ENCODE measurements at places on chromosomes 6 and 20.

DNA sequence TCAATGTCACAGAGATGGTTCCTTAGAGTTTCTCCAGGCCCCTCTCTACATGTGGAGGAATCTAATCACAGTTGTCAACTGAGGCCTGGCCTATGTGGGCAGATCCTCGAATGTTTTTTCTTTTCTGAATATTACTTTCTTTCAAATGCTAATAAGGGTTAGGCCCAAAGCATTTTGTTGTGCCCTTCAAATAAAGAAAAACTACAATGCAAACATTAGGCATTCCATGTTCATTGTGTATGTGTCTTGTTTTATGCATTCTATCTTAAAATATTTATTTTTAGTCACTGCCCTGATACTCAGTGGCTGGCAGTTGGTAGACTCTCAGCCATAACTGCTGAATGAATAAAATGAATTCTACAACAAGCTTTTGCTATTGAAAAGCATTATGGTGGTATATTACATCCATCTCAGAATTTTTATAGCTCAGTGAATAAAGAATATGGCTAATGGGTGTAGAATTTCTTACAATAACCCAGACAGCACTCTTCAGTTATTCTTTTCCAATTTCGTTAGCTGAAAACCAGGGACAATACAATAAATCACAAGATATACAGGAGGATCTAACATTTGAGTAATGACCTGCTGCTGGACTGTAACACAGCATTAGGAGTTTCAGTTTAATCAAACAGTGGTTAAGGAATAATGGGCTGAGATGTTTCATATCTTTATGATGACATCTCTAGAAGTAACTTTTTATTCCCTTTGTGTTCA, 28.3 kb downstream of the RGS17 start:
- DNase-seq, result no peak

DNA sequence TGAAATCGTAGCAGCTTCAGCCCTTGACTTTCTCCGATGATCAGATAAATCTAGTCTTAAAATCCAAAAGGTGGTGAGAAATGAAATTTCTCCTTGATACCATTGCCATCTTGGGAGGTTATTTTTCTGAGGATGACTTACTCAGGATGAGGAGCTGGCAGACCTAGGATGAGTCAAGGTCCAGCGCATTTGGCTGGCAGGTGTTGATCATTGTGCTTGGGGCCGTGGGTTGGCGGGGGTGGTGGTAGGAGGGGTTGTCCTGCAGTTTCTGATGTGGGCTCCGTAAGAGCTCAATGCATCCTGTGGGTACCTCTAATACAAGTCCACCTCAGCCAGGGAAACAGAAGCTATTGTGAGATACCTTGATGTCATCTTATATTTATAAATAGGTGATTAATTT, 148.3 kb upstream of the SCGN start:
- DNase-seq, result peak; percentile 72

DNA sequence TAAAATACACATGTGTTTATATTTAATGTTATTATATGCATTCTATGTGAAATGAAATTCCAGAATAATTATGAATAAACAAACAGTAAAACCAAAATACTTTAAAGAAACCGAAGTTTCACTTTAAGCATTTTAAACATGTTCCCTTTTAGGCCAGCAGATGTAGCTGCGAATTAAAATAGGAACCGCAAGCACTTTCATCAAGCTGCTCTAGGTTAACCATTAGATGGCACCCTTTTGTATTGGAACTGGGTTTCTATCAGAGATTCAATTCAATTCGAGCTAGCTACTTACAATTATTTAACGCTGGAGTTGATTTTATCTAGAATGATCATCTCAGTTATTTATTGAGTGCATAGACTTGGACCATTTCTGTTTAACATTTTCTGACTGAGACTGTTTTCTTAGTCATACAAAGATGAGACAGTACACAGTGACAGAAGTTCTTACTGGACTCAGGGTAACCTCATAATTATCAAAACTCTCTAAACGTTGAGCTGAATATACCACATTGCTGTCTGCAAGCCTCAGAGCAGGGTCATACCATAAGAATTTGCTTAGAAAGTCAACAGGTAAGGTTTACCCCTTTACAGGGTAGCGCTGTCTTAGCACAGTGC, 8.5 kb downstream of the TMEM242 start:
- DNase-seq, result no peak

DNA sequence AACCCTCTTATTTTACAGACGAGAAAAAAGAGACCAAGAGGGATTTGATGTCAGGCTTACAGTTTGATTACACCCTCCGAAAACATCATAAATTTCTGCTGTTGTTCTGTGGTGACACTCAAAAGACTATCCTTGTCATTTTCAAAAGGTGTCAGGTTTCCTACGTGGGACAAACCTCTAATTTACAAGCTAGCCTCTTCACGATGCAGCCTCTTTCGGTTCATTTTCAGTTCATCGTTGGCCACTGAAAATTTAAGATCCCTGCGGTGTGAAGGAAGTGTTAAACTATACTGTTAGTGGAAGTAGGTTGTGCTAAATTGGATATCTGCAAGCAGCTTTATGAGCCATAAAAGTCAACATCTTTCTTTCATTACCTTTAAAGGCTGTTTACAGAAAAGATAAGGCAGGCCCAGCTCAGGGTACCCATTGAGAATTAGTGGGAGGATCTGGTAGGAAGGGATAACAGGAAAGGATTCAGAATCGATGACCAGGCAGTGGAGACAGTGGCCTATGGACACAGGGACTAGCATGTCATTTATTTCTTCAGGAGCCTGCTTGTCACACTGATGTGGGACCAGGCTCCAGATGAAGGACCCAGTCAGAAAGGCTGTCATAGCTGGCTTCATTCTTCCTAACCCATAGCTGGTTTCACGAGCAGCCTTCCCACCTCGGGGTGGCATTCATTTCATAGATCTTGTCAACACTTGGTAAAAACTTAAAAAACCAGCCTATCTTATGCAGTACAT, 329.1 kb upstream of the SOX4 start:
- DNase-seq, result peak; percentile 93

GRCh38 chr20:54995011-54995410, 519.6 kb downstream of the DOK5 start:
- DNase-seq, result peak; percentile 24

- no peak for DNase-seq
Observed at GRCh38 chr6:137246791-137247202, 27.6 kb upstream of the IFNGR1 start.

DNA sequence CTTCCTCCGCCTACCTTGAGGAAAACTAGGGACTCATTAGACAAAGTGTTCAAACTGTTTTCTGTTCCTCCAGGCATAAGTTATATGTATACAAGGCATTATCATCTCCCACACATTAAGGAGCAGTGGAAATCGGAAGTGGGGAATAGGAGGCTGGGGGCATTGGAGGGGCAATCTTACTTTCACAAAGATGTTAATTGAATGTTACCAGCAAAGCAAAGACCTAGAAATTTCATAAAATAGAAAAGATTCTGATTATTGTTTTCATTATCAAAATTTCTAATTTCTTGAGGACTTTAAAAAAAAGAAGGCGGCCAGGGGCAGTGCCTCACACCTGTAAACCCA, 501.7 kb upstream of the JARID2 start:
- no peak for DNase-seq

- DNase-seq, result peak; percentile 60
Observed at GRCh38 chr20:13771853-13772453, 12.8 kb downstream of the ESF1 start.

DNA sequence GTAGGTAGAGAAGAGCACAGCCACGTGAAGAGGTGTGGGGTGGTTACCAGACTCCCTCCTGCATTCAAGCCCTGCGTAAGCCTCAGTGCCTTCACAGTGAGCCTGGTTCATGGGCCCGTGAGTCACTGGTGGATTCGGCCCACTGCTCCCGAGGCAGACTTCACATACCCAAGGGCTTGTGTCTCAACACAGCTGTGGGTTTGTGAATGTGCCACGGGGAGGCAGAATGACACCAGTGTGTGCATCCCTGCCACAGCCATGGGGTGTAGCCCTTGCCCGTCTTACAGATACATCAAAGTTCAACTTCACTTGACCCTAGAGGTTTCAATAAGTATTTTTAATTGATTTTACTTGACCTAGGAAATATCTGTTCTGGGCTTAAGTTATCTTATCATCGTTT, 108.5 kb downstream of the MAP3K4 start:
- no peak for DNase-seq

- DNase-seq, result no peak
Observed at GRCh38 chr6:85416766-85417165, 33.1 kb upstream of the NT5E start.

GRCh38 chr20:30511322-30512030, 746.0 kb upstream of the DEFB115 start:
- DNase-seq, result no peak

GRCh38 chr20:58891718-58892140, 39.2 kb downstream of the GNAS start:
- DNase-seq, result peak; percentile 86

DNA sequence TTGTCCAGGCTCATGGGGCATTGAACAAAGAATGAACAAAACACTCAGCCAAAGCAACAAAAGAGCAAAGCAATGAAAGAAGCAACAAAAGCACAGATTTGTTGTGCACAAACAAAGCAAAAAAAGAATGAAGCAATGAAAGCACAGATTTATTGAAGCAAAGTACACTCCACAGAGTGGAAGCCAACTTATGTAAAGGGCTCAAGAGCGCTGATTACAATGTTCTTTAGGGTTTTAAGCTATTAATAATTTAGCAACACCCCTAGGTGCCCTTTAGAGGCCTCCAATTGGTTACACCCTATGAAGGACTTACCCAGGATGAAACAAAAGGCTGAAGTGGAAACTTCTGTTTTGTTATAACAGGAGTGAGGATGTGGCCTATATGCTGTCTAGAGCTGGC, 179.2 kb upstream of the PROKR2 start:
- no peak for DNase-seq

DNA sequence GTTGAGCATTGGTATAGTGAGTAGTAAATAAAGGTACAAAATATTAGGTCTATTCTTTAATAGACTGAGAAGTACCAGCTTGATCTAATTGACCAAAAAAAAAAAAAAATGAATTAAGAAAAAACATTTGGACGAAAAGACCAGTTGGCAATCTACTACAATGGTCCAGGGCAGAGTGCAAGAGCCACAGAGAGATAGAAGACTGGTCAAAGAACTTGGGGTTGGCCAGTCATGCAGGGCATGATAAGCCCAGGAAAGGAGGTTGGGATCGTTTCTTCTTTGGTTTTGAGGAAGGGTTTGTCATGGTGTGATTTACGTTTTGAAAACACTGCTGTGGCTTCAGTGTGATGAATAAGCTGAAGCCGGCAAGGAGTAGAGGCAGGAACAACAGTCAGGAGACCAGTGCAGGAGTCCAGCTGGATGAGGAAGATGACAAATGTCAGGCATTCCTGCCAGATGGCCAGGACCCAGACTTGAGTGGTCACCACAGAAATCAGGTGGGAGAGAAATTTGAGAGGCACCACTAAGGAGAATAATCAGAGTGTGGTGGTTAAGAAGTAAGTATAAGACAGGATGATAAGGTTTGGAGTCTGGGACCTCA, 14.0 kb downstream of the SMLR1 start:
- no peak for DNase-seq

- no peak for DNase-seq
Observed at GRCh38 chr20:17026346-17026745, 200.5 kb upstream of the PCSK2 start.

DNA sequence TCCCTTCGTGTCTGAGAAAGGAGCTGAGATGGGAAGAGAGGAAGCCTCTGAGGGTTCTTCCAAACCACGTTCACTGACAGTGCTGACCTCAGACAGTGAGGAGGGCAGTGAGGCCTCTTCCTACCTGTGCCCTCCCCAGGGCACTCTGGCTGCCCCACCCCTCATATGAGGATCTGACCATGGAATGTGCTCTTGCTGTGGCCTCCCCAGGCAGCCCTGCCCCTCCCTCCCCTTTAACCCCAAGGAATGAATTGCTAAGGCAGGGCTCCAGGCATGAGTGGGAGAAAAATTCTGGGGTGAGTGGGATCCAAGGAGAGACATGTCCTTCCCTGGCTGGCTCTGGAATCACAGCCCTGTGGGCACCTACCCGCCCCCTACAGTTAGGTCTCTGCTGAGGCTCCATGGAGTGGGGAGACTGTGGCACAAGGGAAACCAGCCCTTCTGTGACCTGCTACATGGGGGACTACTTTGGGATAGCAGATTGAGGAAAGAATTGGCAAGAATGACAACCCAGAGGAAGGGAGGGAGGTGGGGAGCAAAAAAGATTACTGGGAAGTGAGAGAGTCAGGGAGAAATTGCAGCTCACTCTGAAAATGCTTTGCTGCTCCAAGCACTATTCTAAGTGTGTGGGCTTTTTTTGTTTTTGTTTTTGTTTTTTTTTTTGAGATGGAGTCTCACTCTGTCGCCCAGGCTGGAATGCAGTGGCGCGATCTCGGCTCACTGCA, 29.4 kb downstream of the TNXB start:
- no peak for DNase-seq

- peak; percentile 95 for DNase-seq
Observed at GRCh38 chr6:7996538-7997111, 67.6 kb downstream of the BLOC1S5 start.

- DNase-seq, result no peak
Observed at GRCh38 chr6:88144637-88145297, 21.4 kb downstream of the CNR1 start.

- DNase-seq, result no peak
Observed at GRCh38 chr6:83546636-83547035, 34.3 kb downstream of the PRSS35 start.

DNA sequence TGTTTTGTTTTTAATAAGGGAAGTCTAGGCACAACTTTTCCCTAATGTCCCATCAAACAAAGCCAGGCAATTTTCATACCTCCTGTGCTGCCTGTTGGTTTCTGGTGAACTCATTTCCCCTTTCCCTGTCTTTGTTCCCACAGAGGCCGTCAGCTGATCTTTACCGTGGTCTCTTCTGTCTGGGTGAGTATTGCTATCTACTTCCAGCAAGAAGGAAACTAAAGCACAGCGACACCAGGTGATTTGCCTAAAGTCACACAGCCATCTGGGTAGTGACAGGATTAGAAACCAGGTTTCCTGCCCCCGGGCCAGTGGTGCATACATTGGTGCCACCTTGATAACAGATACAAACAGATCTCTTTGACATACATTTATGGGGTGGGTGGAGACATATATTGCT, 59.6 kb downstream of the RAB44 start:
- peak; percentile 39 for DNase-seq

DNA sequence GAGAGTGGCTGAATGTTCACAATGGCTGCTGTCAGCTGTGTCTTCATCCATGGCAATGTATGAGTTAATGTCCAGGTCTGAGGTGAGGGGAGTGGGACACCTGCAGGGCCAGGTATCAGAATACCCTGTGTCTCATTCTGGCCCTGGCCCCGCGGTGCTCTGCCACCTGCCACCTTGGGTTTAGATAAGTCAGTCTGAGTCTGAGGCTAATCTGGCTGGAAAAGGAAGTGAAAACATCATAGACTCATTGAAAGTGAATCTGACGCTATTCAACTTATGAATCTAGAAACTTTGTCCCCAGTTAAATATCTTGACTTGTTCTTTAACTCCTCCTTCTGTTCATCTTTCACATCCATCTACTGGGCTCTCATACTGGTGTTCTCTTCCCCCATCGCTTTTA, 267.1 kb upstream of the JAG1 start:
- DNase-seq, result no peak

- peak; percentile 78 for DNase-seq
Observed at GRCh38 chr6:106973018-106973835, 1.3 kb downstream of the CD24 start.

GRCh38 chr6:64155063-64155462, 519.5 kb downstream of the PHF3 start:
- peak; percentile 12 for DNase-seq
